ENCODE measurements at places on chromosomes 3 and 15. TPM values are rescaled to one million over a fixed set of nuclear protein-coding genes. Genes with fewer than 3 reads are reported as not detected.

- no peak for DNase-seq
Measured at GRCh38 chr15:40160021-40160420, 848 bp upstream of the BUB1B start.

GRCh38 chr3:25854214-25854613 lies 64.3 kb downstream of the OXSM start:
- DNase-seq, result no peak

DNA sequence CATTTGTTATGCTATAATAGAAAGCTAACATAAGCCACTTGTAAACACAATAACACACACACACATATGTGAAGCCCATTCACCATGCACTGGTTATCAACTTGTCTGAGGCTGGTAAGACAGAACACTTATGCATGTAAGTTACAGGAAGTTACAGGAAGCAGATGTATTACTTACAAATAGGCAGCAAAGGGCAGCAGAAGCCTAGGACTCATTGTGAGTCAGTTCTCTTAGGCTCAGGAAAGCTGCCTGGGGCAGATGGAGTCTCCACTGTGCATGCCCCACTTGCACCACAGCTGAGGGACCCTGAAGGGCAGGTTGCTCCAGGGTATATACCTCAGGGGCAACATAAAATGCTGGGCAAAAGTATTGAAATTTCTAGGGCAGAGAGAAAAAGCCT lies 748.8 kb upstream of the CCDC54 start:
- DNase-seq, result no peak

DNA sequence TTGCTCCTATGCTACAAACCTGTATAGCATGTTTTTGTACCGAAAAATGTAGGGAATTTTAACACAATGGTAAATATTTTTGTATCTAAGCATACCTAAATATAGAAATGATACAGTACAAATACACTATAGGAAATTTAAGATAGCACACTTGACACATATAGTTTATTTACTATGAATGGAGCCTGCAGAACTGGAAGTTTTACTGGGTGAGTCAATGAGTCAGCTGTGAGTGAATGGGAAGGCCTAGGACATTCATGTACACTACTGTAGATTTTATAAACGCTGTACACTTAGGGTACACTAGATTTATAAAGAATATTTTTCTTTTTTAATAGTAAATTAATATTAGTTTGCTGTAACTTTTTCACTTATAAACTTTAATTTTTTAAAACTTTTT lies 707.7 kb upstream of the EPHA6 start:
- no peak for DNase-seq

Gene FAM107A
- polyA plus RNA-seq, result 1.4 TPM

Gene PEX5L
- polyA plus RNA-seq, result 0.54 TPM

DNA sequence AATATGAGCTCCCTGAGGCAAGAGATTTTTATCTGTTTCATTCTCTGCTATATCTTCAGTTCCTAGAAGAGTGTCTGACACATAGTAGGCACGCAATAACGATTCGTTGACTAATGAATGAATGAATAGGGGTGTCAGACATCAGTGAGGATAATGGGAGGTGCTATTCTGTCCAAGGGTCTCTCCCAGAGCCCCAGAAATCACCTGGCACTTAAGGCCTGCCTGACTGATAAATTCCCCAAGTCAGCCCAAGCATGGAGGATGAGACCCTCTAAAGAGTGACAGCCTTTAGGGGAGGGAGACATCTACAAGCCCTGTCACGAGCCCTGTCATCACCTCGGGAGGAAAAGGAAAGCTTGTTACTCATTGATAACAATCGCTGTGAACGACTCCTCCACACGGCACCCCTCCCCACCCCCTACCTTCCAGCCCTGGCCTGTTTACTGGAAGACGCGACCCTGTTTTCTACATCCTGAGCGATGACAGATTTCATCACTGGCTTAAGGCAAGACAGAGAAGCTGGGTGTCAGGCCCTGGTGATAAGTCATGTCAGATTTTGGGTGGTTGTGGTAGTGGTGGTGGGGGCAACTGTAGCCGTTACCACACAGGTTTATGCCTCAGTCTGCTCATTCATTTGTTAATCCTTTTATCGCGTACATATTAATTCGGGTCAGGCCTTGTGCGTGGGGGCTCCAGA lies 23.1 kb downstream of the BHLHE40 start:
- no peak for DNase-seq

- no peak for DNase-seq
Measured at GRCh38 chr15:29050870-29051269, 165.1 kb downstream of the APBA2 start.

DNA sequence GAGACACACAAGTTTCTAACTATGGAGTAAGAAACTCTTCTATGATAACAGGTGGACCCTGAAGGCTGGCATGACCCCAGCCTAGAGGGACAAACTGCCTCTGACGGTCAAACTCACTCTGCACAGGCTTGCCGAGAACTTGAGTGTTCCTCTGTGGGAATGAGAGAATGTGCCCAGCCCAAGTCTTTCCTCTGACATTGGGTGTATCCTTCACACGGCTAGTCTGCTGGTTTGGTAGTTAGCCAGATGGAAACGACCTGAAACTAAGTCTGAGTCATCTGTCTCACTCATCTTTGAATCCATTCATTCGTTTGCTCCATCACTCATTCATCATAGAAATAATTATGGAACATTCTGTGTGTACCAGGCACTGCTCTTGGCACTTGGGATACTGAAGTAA lies 198.4 kb downstream of the ATP10A start:
- no peak for DNase-seq

GRCh38 chr15:92917598-92918407 lies 17.7 kb downstream of the CHD2 start:
- peak; percentile 90 for DNase-seq

DNA sequence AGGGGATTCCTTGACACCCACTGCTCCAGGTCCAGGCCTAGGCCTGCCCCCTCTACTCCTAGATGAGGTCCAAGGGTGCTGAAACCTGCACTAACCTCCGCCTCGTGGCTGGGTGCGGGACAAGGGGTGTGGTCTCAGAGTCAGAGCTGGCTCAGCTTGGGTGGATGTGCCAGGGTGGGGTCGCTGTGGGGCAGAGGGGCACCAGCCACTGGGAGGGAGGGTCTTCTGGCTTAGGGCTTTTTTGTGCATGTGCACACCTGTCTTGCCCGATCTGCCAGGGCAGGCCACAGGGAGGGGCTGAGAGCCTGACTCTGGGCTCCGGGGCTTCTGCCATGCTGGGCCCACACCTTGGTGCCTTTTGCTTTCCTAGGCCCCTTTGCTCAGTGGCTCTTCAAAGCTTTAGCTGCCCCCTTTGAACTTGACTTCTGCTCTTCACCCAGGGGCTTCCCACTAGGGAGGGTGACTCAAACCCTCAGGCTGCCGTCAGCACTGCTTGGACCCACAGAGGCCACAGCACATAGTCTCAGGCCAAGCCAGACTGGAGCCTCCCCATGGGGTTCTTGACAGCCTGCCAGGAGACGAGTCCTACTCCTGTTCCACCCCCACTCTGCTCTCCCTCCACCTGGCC lies 73.0 kb downstream of the KLF13 start:
- DNase-seq, result no peak

DNA sequence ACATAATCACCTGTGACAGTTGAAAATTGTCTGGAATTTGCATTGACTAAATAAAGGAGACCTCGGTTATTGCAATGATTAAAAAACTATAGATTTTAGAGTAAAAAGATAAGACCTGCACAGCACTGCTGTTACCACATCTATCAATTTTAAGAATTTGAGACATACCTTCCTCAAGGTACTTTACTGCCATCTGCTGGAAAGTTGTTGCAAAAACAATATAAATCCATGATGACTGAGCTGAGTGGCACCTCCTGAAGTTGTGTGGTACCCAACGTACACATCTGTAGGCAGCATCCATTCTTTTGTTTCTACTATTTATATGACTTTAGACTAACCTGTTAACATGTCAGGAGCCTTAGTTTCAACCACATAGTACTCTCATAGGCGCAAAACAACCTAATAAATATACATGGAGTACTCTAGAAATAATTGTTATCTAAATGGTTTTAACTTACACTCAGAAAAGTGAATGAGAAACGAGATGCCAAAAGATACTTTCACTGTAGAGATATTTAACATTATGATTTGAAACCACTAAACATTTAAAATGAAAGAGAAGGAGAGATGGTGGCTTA lies 106.7 kb downstream of the GHSR start:
- DNase-seq, result peak; percentile 45

DNA sequence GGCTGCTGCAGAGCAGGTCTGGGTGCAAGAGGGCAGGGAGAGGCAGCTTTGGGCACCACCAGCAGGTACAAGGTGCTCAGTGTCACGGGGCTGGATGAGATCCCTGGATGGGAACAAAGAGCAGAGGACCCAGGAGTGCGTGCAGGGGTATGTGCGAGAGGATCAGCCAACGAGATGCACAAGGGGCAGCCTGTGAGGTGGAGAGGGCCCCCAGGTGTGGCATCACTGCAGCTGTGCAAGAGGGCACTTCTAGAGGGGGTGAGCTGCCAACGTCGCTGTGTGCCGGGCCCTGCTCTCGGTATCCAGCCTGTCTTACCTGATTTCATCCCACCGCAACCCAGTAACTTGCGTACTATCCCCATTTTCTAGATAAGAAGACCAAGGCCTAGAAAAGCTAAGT lies 67.3 kb upstream of the SNRPA1 start:
- DNase-seq, result no peak

Gene AADACL2
- polyA plus RNA-seq, result not detected

DNA sequence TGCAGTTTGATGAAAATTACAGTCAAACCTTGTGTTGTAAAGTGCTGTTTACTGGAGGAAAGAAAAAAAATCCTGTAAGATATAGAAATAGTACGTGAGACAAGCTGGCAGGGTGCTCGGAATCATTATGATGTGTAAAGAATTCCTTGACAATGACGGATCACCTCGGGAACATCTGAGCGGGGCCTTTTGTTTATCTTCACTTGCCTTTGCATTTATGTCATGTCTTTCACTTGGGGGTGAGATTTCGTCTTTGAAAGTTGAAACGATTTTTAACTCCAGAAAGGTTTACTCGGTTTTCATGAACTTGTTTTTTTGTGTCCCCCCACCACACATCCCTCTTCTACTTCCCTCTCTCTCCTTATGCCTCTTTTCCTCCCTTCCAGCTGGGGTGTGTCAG lies 128.3 kb upstream of the VEPH1 start:
- no peak for DNase-seq

DNA sequence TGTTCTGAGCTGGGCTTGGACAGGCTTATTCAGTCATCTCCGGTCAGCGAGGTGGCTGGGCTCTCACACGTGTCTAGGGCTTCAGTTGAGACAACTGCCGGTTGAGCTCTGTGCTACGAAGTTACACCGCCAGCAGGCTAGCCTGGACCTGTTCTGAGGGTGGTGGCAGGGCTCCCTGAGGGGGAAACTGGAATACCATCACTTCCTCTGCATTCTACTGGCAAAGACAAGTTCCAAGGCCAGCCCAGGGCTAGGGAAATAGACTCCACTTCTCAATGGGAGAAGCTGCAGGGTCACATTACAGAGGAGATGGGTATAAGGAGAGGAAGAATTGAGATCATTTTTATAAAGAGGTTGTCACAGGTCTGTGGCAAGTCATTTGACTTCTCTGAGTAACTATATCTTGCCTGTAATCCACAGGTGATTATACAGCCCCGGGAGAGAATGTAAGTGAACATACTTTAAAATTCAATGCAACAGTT lies 106.8 kb upstream of the IL12A start:
- no peak for DNase-seq

- DNase-seq, result no peak
Measured at GRCh38 chr15:80915472-80915871, 74.1 kb downstream of the MESD start.

- no peak for DNase-seq
Measured at GRCh38 chr15:36502509-36502908, 76.9 kb upstream of the CDIN1 start.

DNA sequence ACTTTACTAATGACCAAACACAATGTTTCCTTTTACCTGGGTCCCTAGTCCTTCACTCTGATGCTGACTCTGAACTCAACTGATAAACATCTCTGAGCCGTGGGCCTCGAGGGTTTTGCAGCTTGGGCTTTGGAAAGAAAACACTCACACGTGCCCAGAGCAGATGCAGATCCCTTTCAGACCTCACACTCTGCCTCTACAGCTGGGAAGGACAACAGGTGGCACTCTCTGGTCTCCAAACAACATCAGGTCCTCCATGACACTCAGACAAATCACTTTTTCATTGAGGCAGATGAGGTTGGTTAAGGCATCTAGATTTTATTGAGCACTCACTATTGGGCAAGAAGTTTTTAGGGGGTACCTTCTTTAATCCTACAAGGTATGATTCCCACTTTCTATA lies 64.7 kb upstream of the NTRK3 start:
- no peak for DNase-seq

- DNase-seq, result no peak
Measured at GRCh38 chr3:14946236-14946635, 1.1 kb upstream of the NR2C2 start.
